ENCODE measurements at places on chromosomes 13 and 19. TPM values are rescaled to one million over a fixed set of nuclear protein-coding genes. Genes with fewer than 3 reads are reported as not detected.

The COLGALT1 gene
- total RNA-seq: 54.3 TPM

The ZNF547 gene
- total RNA-seq: 6.1 TPM

DNA sequence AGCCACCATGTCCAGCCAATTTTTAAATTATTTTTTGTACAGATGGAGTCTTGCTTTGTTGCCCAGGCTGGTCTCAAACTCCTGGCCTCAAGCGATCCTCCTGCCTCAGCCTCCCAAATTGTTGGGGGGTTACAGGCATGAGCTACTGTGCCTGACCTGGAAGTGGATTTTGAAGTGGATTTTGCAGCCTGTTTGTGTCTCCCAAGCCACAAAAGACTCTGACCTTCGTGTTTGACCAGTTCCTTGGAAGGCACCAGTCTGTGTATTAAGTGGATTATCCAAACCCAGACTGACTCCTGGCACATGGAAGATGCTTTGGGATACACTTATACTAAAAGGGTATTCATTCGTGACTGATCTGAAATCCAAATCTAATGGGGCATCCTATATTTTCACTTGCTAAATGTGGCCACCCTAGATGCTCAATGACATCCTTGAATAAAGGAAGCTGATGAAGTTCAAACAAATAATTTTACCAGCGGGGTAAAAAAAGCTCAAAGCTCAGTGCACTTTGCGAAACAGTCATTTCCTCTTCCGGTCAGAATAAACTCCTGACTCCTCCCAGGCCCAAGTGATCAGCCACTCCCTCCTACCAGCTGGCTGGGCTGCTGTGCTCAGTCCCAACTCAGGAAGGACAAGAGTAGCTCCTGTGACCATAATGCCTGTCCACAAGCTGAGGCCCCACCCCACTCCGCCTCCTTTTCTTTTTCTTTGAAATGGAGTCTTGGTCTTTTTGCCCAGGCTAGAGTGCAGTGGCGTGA, 32.6 kb upstream of the GATAD2A start:
- no peak for DNase-seq

DNA sequence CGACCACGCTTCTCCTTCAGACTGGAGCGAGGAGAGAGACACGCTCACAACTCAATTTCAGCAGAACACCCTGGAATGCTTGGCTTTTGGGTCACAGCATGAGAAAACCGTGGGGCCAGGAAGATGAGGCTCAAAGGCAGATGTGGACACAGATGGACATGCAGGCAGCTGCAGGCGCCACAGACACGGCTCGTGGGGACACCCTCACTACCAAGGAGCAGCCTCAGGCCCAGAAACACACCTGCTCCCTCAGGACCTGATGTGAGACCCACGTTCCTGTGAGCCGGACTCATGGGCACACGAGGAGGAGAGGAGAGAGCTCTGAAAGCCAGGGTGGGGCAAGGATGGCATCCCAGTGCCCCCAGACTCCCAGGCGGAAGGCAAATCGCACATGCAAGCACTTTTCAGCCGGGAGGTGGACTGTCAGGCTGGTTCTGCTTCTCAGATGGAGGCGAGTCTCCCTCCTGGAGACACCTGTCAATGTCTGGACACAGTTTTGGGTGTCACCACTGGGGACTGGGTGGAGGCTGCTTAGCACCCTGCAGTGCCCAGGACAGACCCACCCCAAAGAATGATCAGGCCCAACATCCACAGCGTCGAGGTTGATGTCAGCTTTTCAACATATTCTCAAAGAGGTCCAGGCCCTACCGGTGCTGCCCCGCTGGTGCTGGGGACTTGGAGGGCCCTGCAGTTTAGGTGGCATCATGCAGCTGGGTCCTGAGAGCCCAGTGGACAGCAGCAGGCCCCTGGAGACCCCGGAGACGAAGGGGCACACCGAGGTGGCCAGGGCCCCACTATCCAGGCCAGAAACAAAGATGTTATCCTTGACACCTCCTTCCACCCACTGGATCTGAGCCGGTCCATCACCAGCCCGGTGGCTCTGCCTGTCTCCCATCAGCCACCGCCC, 2.3 kb downstream of the ABHD17A start:
- no peak for DNase-seq

- DNase-seq: no peak
Measured at GRCh38 chr13:53357582-53357981, 329.0 kb downstream of the OLFM4 start.

DNA sequence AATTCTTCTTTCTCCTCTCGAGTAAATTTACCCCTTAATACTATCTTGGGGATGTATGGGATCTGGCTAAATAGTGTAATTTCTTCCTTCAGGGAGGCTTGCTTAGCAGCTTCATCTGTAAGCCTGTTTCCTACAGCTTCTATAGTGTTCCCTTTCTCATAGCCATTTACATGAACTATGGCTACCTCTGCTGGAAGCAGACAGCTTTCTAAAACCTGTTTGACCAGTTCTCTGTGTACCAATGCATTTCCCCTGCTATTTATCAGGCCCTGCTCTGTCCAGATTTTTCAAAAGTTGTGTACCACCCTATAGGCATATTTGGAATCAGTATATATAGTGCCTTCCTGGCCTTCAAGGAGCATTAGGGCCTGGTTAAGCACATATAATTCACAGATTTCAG, 113.6 kb upstream of the PCDH9 start:
- DNase-seq: no peak

DNA sequence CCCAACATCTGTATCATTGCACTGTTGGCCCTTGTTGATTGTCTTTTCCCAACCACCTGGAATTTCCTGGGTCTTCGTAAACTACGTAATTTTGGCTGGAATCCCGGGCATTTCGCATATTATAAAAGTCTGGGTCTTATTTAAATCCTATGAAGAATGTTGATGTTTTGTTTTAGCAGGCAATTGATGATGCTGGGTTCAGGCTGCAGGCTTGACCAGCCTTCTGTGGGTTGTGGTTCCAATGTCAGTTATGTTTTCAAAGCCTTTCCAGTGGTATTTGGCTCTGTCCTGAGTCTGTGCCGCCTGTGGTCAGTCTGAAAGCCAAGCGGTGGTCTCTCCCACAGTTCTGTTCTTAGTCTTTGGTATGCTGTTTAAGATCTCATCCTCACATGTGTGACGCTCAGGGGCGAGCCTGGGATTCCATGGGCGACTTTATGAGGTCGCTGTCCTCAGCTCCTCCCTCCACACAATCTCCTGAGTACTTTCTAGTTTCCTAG, 12.4 kb downstream of the SLC35E1 start:
- no peak for DNase-seq

GRCh38 chr19:44602081-44602480, 11.3 kb upstream of the IGSF23 start:
- no peak for DNase-seq

The ICAM3 gene
- total RNA-seq: 5.1 TPM

The ELSPBP1 gene
- total RNA-seq: not detected

- no peak for DNase-seq
Measured at GRCh38 chr13:84032116-84032515, 149.8 kb upstream of the SLITRK1 start.

DNA sequence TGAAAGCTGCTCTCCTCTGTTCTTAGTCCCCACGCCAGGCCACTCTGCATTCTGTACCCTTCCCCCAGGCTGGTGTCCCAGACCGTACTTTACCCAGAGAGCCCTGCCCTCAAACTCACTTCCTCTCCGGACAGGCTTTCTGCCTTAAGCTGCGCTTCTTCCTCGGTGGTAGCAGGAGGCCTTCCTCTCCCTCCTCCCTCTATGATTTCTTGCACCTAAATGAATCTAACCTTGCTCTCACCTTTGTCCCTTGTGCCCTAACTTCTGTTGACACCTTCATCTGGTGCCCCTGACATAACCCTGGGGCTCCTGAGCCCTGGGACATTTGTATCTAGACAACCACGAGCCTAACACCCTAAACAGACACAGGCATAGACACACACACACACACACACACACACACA, 29.6 kb upstream of the CEACAM21 start:
- no peak for DNase-seq

DNA sequence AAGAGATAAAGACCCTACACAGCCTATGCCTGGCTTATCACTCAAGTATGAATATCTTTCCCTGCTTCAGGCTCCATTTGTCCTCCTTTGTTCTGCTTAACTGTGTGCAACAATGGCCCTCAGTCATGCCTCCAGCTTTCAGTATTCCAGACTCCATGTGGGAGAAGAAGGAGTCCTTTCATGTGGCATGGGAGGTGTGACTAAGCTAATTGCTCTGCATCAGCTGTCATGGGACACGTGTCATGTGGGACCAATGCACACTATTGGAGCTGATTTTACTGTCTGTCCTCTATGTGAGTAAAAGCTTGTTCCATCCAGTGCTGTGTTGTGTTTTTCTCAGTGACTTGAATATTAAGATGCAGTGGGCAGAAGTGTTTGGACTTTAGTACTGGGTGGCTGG, 1198.3 kb downstream of the OLFM4 start:
- DNase-seq: no peak

DNA sequence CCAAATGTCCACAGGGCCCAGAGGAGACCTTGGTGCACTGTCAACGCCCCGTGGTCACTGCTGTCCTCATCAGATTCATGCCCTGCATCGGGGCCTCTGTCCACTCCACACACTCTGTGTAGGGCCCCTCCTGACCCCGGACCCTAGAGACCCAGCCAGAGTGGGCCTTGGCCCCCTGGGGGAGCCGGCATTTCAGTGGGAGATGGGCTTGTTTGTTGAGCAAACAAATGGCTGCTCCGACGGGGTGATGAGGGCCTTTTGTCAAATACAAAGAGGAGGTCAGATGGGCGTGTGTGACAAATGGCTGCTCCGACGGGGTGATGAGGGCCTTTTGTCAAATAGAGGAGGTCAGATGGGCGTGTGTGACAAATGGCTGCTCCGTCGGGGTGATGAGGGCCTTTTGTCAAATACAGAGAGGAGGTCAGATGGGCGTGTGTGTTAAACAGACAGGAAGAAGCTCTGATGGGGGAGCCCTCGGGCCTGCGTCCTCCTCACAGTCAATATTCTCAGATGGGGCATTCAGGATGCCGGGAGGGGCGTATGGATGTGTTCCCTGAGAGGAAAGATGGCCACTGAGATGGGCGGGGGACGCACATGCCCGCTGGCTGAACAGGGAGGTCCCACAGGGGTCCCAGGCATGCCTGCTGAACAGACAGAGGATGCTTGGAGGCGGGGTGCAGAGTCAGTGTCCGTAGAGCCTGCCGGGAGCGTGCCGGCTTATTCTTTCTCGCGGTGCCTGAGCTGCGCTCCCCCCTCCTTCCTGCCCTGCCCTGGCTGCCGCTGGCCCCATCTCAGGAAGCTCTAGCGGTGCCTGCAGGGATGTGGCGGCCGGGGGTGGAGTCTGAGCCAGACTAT, 36.3 kb downstream of the SMIM24 start:
- no peak for DNase-seq

DNA sequence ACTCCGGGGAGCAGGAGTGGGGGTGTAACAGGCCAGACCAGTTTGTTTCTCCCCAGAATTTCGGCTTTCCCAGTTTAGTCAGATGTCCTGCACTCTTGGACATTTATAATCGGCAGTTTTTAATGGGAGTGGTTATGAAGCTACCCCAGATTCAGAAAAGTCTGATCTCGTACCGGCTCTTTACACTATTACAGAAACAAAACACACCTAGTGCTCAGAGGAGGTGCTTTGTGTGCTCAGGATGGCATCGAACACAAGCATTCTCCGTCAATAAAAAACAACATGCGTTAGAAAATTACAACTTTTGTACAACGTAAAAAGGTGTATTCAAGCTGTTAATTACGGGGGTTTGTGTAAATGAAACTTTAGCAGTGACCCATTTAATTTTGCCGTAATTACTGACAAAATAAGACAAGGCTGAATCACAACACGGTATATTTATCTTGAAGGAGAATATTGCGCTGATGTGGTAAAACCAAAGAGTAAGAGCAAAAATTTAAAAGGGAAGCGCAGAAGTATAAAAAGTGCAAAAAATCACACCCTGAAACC, 6.6 kb upstream of the SOX1 start:
- DNase-seq: no peak

GRCh38 chr13:42361701-42362100, 89.7 kb downstream of the AKAP11 start:
- no peak for DNase-seq

- no peak for DNase-seq
Measured at GRCh38 chr19:56603829-56604228, 8.7 kb downstream of the ZNF71 start.

DNA sequence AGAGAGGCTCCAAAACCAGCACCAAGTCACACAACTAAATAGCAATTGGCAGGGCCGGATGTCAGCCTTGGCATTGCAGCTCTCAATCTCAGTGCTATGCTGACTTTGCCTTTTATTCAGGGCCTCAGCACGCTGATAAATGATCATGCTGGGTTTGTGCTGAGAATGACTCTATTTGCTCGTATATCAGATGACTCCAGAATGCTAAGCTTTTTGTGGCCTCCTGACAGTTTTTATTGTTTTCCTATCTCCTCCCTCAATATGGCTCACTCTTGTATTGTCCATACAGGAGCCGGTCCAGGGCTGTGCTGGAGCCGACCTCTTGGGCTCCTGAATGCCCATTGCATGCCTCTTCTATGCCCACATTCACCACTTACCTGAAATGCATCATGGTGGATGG, 211.0 kb downstream of the EFNB2 start:
- DNase-seq: no peak

DNA sequence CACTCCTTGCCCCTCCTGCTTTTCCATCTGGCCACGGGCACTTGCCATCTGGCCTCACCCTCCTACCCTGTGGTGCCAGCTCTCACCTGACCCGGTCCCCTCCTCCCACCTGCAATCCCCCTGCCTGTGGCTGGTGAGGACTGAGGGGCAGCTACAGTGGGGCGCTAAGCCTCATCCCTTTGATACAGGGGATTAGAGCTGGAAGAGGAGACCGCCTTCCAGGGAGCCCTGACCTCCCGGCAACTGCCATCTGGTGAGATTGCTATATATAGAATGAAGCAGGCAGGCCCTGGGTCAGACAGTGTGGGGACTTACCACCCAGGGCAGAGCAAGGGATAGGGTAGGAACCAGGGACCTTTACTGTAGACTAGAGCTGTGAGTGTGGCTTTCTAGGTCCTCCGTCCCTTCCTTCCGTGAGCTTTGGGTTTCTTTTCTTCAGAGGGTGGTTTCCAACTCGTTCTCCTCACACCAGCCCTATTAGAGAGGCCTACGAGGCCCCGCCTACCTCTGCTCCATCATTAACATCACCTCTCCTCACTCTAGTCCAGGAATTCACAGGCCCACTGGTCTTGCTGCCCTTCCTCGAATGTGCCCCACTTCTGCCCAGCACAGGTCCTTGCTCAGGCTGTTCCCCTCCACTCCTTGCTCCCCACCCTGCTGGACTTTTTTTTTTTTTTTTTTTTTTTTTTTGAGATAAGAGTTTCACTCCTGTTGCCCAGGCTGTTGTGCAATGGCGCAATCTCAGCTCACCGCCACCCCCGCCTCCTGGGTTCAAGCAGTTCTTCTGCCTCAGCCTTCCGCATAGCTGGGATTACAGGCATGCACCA, 7.7 kb downstream of the KASH5 start:
- DNase-seq: no peak

The PLIN5 gene
- total RNA-seq: 5.7 TPM

GRCh38 chr19:38658462-38659306, 11.2 kb downstream of the ACTN4 start:
- DNase-seq: no peak

- DNase-seq: no peak
Measured at GRCh38 chr19:49271080-49271753, 53.8 kb downstream of the SLC6A16 start.
